AG04449 (cell line): ENCODE measurements at places on chromosomes 4 and X.

GRCh38 chrX:69089203-69089602, 76.0 kb downstream of the PJA1 start:
- no peak for DNase-seq

GRCh38 chr4:154014407-154015321, 225.8 kb upstream of the SFRP2 start:
- no peak for DNase-seq

DNA sequence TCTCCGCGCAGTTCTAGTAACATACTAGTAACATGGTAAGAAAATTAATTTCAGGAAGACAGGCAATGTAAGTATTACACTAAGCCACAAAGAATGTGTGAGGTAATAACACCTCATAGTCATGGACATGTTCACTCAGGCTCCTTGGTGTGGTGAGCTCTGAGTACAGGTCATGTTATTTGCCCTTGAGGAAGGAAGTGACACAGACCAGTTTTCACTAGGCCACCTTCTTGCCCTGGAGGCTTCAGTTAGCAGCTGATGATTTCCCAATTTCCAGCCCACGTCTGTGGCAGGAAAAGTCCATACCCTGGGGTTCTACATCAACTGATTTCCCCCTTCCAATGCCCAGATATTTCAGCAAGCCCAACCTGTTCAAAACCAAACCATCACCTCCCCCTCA, 6.7 kb downstream of the APOO start:
- no peak for DNase-seq

- DNase-seq = no peak
Observed at GRCh38 chr4:72843466-72843865, 226.1 kb downstream of the COX18 start.

DNA sequence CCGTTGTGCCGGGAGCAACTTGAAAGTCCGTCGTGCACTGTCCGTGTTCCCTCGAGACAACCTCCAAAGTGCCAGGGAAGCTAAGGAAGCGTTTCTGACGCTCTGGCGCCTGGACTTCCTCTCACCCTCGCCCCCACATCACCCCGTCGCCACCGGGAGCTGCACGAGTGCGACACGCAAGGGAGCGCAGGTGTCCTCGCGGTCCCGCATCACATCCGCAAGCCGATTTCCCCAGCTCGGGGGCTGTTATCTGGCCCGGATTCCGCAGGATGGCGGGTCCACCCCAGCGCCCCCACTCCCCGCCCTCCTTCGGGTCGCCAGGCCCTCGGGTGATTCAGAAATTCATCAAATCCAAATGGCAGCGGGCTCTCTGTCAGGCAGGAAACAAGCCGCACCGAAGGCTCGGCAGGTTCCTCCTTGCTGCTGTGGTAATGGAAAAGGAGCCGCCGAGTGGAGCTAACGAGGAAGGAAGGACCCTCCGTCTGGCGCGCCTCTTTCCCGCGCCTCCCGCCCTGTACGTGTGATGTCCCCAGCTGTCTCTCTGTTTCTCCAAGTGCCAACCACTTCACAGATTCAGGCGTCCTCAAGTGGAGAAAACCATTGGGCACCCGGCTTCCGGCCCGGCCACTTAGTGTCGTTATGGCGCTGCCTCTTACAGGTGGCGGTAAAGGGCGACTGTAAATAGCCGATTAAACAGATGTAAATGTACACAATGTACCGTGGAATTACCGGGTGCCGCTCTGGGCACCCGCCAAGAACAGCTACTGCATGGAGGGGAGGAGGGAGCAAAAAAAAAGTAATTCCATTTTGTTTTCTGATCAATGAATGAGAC, 921 bp upstream of the SETD7 start:
- no peak for DNase-seq

GRCh38 chrX:13387666-13388494, 68.0 kb upstream of the ATXN3L start:
- no peak for DNase-seq

DNA sequence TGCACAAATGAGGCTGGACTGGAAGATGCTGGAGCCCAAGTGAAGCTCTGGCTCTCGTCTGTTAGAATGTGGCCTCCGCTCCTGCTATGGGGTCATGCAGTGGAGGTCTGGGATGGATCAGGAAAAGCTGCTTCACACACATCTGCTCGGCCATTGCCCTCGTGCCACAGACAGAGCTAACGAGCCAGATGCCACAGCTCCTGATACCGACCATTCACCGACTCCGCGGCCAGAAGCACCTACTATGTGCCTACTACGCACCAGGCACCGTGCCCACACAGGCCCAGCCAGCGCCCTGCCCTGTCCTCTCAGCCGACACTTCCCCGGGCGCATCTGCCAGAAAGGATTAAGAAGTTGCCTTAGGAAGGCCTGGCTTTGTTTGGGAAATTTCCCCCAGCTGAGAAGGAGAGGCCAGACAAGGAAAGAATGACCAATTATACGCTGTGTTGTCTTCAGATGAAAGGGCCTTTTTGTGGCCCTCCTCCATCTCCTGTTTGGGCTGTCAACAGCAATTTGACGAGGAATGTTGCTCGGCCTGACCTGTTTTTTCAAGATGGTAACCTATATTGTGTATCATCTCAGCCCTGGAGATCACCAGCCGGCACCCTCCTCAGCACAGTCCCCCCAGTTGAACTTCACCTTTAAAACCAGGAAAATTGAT, 34.3 kb downstream of the HMX1 start:
- no peak for DNase-seq

- DNase-seq = no peak
Observed at GRCh38 chr4:101067383-101067782, 279.9 kb downstream of the PPP3CA start.

- no peak for DNase-seq
Observed at GRCh38 chr4:102535398-102536082, 34.4 kb downstream of the NFKB1 start.

- no peak for DNase-seq
Observed at GRCh38 chrX:129718676-129719075, 20.1 kb upstream of the XPNPEP2 start.

- peak; percentile 90 for DNase-seq
Observed at GRCh38 chr4:83855044-83855443, 319.1 kb downstream of the GPAT3 start.

DNA sequence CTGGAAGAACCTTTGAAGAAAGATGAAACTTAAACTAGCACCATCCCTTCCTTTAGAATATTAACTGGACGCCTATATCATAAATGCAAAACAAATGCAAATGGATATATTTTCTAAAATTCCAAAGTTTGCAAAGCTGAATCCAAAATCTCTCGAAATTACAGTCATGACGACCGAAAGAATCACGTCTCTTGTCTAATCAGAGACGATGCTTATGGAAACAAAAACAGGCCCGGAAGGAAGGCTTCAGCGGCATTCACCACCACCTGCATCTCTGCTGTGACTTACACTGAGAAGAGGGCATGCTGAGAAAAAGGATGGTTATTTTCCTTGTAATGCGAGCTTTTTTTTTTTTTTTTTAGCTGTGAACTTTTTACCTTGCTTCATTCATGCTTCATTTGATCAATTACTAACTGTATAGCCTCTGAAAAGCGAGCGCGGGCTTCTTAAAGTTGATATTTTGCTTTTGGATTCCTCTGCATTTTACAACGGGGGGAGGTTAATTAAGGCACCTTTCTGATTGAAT, 209.3 kb downstream of the SOWAHB start:
- DNase-seq = no peak

GRCh38 chr4:16111533-16111932, 27.7 kb upstream of the PROM1 start:
- DNase-seq = no peak

DNA sequence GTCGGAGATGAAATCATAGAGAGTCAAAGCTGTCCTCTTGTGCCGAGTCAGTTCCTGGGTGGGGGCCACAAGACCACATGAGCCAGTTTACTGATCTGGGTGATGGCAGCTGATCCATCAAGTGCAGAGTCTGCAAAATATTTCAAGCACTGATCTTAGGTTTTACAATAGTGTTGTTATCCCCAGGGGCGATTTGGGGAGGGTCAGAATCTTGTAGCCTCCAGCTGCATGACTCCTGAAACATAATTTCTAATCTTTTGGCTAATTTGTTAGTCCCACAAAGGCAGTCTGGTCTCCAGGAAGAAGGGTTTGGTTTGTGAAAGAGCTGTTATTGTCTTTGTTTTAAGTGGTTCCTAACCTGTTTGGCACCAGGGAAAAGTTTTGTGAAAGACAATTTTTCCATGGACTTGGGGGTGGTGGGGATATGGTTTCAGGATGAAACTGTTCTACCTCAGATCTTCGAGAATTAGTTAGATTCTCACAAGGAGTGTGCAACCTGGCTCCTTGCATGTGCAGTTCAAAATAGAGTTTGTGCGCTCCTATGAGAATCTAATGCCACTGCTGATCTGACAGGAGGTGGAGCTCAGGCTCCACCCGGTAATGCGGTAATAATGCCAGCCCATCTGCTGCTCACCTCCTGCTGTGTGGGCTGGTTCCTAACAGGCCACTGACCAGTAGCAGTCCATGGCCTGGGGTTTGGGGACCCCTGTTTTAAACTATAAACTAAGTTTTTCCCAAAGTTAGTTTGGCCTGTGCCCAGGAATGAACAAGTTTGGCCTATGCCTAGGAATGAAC, 29.2 kb downstream of the METAP1 start:
- no peak for DNase-seq

DNA sequence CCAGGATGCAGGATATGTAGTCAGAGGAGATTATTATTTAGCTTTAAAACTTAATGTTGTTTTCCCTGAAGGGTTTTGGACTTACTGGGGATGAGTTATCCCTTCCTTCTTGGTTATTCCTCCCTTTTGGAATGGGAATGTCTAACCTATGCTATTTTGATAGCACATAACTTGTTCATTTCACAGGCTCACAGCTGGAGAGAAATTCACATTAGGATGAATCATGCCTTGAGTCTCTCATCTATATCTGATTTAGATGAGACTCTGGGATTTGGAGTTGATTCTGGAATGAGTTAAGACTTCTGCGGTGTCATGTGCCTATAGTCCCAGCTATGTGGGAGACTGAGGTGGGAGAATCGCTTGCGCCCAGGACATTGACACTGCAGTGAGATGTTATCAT, 81.1 kb downstream of the ATP11C start:
- peak; percentile 42 for DNase-seq

- DNase-seq = no peak
Observed at GRCh38 chrX:11944501-11944900, 186.5 kb downstream of the MSL3 start.

DNA sequence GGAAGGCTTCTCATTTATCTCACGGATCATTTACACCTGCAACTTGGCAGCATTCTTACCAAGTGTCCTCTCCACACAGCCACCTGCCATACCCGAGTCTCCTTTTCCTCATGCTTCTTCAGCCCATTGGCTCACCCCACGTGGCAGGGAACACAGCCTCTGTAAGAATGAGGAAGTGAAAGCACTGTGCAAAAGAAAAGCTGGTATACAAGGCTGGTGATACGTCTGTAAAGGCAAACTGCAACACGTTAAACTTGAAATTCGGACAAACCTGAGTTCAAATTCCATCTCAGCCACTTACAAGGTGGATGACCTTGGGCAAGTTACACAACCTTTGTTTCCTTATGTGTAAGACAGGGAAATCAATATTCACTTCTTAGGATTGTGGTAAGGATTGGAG, 164.0 kb upstream of the RASGEF1B start:
- DNase-seq = no peak

GRCh38 chrX:104513162-104513561, 52.8 kb upstream of the IL1RAPL2 start:
- no peak for DNase-seq

DNA sequence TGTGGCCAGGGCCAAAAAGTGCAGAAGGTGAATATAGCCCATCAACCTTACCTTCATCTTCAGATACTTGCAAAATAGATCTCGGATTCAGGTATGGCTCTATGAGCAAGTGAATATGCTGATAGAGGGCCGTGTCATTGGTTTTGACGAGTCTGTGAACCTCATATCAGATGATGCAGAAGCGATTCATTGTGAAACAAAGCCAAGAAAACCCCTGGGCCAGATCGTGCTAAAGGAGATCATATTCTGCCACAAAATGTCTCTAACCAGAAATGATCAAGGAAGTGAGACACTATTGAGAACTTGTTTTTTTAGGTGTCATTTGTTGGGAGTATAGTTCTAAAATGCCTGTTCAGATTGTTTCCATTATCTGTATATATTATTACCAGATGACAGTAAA, 48.3 kb downstream of the PDK3 start:
- no peak for DNase-seq

DNA sequence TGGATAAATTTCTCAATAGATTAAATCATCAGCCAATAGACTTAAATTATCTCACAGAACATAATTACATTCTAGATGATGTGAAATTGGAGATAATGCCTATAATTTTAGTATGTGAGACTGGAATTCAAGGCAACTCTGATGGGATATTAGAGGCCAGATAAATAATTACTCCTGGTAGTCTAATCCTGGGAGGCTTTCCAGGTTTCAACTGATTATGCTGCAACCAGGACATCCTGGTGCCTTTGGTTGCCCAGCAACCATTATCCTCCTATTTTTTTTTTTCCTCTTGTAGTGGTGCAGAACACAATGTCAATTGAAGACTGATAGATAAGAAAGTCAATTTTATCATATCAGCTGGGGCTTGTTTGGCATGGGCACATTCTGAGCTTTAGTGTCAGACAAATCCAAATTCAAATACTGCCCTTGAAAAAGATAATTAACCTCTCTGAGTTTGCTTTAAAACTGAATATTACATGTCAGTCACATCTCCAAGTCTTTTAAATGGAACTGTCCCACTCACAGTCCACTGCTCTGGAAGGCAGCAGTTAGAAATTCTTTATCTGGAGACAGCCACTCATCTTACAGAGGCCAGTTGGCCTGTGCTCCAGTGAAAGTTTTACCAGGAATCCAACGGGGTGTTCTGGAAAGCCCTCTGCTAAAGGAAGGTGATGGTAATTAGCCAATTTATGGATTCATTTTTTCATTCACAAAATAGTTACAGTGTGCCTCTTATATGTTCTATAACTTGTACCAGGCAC, 95.3 kb upstream of the GUCY1A1 start:
- no peak for DNase-seq

DNA sequence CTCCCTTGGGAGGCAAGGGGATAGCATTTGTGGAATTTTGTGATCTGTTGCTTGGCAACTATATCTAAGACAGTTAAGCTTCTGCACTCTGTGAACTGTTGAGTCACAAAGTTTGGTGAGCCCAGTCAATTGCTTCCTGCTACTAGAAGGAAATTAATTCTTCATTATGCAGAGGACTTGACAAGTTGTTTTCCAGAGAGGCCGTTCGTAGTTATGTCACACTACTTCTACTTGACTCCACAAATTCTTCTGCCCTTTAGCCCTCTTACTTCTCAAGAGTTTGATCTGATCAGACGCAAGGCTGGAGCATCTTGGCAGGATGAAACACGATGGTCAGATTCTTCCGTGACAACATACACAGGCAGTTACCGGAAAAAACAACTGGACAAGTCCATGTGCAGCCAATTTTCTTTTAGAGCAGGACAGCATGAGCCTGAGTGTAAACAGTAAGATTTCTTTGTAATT, at the start of gene C4orf51:
Gene C4orf51, plus strand, starts transcription at position 156 of the 465 bp plus-strand sequence. Its CDS starts 58 bp downstream, at position 214.
- DNase-seq = peak; percentile 9

DNA sequence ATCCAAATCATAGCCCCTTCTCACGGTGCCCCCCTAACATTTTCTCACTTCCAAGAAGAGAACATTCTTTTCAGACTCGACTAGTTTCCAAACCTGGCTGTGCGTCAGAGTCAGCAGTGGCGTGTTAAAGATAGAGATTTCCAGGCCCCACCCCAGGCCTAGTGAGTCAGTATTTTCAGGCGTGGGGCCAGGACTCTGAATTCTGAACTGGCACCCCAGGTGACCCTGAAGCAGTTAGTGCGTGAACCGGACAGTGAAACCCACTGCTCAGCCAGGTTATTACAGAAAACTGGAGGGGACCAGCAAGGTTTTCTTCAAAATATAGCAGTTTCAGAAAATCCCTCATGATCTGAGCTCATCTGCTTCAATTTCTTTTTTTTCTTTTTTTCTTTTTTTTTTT, 35.0 kb upstream of the BCOR start:
- DNase-seq = peak; percentile 42
